Esophagus squamous epithelium (tissue), 5 donors: ENCODE measurements at places on chromosomes 13 and 19.
A peak's percentile ranks its signal among the peaks of the same experiment; 100 is the strongest.

DNA sequence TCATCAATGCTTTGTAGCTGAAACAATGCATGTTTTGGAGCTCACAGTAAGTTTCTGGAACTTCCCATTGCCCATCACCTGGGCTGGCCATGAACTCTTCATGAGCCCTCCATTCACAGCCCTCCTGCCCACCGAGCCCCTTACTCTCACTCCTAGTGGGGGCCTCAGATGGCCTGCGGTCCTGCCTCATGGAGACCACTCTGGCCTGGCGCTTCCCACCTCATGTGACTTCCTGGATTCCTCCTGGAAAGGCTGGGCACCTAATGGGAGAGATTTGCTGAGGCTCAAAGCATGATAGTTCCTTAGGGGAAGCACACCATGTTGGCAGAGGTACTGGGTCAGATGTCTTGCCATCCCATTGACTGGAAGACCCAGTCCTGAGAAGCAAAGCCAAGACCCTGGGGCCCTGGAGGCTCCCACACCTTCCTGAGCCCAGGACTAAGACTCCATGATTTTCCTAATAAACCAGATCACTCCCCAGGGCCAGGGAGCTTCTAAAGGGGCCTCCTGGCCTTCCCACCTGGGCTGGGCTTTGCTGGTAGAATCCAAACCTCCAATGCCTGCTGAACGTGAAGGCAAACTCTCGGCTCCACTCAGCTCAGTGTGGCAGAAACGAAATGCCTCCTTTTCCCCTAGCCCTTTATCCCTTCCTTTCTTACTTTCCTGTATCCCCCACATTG lies 49.4 kb upstream of the ZNF536 start:
- DNase-seq = no peak

GRCh38 chr19:11377756-11378155 lies 3.3 kb downstream of the SWSAP1 start:
- DNase-seq = no peak

DNA sequence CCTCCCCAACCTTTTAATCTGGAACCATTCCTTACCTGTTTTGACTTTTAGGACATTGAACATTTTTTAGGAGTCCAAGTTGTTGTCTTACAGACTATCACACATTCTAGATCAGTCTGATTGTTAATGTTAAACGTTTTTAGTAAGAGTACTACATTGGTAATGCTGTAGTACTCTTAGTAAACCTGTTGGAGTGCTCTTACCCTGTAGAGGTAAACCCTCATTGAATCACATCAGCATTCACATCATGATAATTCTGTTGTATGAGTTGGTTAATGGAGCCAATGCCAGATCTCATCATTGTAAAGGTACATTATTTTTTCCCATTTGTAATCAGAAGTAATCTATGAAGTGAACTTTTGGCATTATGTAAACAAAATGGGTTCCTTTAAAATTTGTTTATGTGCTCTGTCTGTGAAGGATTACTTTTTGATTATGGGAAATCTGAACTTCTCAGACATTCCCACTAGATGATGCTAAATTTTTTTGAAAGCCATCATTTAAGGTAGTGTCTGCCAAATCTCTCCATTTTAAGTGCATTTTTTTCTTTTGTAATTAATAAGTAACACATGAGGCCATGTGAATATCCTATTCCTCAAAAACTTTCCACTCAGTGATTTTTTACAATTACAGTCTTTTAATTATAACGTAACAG lies 55.2 kb downstream of the VWA8 start:
- DNase-seq = no peak

- DNase-seq = peak; percentile 17
Measured at GRCh38 chr19:14116918-14117578, 514 bp downstream of the PRKACA start.

- no peak for DNase-seq
Measured at GRCh38 chr13:113493315-113493951, 2.9 kb upstream of the DCUN1D2 start.

- DNase-seq = no peak
Measured at GRCh38 chr13:90717451-90717936, 630.0 kb upstream of the MIR17HG start.

- no peak for DNase-seq
Measured at GRCh38 chr19:10478476-10478875, 24.7 kb downstream of the KEAP1 start.

DNA sequence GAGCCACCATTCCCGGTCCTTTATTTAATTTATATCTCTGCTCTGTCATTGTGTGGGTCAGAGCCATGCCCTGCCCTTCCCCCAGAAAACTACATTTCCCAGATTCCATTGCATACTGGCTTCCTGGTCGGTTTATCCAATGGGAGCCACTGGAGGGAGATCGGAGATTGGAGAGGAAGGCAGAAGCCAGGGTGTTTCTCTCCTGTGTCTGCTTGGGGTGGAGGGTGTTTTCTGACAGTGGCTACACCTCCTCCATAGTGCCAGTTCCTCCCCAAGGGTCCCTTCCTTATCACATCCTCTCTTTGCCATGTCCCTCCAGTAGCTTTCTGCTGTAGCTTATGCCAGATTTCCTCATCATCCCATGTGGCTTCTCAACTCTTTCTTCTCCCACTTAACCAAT lies 19.0 kb downstream of the OLFM2 start:
- no peak for DNase-seq

GRCh38 chr13:34464011-34464410 lies 478.1 kb upstream of the NBEA start:
- DNase-seq = no peak

DNA sequence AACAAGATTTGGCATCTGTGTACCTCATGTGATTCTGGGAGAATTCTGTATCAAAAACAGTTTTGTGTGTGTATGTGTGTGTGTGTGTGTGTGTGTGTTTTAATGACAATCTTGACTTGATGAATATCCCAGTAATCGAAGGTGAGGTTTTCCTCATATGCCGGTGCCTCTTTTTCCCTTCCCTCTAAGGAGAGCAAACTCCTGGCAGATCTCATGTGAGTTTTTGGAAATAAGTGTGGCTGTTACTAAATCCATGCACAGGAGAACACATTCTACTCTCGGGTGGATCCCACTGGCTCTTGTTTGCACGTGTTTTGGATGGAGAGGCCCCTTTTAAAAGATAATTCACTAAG lies 29.0 kb upstream of the CEBPG start:
- no peak for DNase-seq

GRCh38 chr19:33613620-33614000 lies 8.1 kb upstream of the CHST8 start:
- no peak for DNase-seq

DNA sequence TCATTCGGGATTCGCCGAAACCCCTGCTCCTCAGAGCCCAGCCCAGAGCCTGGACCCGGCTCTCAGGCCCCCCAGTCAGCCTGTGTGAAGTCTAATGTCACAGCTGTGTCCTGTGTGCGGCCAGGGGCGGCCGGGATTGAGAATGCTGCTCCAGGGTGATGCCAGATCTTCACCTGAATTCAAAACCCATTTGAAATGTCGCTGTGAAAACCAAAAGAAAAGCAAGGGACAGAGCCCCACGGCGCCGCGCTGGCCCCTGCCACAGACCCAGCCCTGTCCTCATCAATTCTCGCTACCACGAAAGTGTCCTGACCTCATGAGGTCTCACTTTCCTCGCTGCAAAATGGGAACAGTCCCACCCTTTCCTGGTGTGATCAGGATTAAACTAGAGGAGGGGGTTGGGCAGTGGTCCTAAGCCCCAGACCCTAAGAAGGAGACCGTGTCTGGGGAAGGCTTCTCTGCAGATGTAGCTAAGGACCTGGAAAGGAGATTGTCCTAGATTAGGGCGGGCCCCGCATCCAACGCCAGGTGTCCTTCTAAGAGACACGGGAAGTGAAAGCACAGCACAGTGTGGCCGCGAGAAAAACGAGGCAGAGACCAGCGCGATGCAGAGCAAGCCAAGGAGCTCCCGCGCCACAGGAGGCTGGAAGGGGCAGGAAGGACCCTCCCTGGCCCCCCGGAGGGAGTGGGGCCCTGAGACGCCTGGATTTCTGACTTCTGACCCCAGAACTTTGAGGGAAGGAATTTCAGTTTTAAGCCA lies 34.0 kb upstream of the SPACA7 start:
- no peak for DNase-seq

- no peak for DNase-seq
Measured at GRCh38 chr19:44947041-44947581, 1.3 kb downstream of the APOC2 start.

DNA sequence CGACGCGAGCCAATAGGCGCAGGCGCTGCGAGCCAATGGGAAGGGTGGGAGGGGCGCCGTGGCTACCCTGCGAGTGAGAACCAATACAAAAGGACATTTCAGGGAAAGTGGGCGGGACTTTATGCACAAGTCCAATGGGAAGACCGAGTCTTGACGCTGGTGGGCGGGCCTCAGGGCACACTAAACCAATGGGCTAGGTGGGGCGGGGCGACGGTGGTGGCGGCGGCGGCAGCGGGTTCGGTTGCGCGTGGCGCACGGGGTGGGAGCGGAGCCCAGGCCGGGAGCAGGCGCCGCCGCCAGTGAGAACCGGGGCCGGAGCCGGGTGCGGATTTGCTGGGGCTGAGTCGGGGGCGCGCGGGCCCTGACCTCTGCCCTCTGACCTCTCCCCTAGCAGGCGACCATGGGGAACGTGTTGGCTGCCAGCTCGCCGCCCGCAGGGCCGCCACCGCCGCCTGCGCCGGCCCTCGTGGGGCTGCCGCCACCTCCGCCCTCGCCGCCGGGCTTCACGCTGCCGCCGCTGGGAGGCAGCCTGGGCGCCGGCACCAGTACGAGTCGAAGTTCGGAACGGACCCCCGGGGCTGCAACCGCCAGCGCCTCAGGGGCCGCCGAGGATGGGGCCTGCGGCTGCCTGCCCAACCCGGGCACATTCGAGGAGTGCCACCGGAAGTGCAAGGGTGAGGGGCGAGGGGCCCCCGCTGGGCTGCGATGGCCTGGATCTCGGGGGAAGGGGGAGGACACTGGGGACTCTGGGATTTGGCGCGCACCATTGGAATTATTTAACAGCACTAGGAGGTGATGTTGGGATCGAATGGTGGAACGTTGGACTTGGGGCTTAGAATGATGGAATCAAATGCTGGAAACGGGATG lies at the start of gene TOMM40:
TOMM40 (plus strand) TSS at position 239 of the 867 bp plus-strand sequence; CDS start at position 401, 162 bp downstream.
- DNase-seq = peak; percentile 100

DNA sequence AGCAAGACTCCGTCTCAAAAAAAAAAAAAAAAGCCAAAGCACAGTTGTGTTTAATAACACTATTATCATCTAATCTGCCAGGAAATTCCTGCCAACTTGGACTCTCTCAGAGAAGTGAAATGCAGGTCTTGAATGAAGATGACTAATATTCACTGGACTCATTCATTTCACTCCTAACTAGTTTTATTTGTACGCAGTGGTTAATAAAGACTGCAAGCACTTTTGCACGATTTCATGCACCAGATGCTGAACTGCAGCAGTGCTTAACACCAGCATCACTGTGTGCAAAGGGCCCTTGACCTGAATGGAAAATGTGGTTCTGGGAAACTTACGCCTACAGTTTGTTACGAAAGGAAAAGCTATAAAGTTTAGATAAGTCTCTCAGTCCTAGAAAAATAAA lies 63.3 kb downstream of the DHRS12 start:
- DNase-seq = no peak
